ENCODE measurements at places on chromosomes 11 and 22. TPM values are rescaled to one million over a fixed set of nuclear protein-coding genes. Genes with fewer than 3 reads are reported as not detected.

- no peak for DNase-seq
Observed at GRCh38 chr11:44316659-44317240, 6.8 kb upstream of the ALX4 start.

DNA sequence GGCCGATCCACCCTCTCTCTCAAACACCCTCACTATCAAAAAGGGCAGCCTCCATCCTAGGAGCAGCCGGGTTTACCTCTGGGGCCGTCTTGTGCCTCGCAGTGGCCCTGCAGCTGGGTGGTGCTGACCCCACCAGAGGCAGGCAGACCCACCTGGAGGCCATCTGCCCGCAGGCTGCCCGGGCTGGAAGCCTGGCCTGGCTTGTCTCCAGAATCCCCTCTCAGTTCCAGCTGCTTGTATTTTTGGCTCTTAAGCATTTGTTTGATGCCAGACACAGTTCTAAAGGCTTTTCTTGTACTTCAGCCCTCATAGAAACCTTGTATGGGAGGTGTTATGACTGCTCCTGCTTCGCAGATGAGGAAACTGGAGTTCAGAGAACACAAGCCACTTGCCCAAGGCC is 4.2 kb upstream of the NFAM1 start:
- DNase-seq: no peak

The FOLH1 gene
- 10.6 TPM for total RNA-seq

The SYT12 gene
- total RNA-seq: not detected

DNA sequence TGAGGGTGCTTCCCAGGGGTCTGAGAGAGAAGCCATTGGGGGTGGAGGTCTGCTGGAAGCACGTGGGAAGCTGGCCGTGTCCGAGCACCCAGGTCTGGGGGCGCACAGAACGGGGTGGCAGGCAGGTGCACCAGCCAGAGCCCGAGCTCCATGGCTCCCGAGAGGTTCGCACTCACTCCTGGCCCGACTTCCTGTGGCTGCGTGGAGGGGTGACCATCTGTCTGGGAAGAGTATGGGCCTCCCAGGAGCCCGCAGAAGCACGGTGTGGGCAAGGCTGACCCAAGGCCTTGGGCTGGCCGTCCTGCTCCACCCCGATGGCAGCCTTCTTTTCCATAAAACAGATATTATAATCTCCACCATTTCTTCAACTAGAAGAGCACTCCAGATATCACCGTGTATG is 256.0 kb upstream of the B3GAT1 start:
- peak; percentile 7 for DNase-seq

DNA sequence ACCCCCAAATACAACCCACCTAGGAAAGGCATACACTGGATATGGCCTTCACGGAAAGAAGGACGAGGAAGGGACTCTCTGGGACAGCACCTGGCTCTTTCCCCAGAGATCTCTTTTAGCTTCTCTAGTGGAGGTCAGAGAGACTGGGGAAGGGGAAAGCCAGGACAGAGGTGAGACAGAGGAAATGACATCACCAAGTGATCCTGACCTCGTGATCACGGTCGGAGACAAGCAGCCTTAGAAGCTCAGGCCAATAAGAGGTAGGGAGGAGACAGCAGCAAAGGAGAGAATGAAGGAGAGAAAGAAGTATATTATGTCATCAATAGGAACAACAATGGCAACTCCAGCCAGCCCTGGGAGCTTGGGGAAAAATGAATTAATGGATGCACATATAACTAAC is 15.4 kb upstream of the TMPRSS13 start:
- peak; percentile 18 for DNase-seq

DNA sequence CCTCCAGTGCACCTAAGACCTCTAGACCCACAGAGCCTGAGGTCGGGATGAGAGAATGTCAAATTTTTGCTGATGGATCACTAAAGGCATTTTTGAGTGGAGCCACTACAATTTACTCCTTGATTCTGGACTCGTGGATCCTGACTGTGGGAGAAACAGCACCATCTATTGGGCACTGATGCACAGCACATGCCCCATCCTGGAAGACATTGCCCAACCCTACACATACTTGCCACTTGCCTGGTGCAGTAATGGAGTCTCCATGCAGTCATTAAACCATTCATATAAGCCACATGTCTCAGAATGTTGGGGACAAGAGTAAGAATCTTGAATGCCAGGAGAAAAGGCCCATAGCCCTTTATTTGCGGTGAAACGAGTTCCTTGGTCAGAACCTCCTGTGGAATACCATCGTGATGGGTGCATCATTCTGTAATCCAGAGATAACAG is 103.9 kb downstream of the GGTLC2 start:
- DNase-seq: peak; percentile 65

The RASL10A gene
- total RNA-seq: not detected

DNA sequence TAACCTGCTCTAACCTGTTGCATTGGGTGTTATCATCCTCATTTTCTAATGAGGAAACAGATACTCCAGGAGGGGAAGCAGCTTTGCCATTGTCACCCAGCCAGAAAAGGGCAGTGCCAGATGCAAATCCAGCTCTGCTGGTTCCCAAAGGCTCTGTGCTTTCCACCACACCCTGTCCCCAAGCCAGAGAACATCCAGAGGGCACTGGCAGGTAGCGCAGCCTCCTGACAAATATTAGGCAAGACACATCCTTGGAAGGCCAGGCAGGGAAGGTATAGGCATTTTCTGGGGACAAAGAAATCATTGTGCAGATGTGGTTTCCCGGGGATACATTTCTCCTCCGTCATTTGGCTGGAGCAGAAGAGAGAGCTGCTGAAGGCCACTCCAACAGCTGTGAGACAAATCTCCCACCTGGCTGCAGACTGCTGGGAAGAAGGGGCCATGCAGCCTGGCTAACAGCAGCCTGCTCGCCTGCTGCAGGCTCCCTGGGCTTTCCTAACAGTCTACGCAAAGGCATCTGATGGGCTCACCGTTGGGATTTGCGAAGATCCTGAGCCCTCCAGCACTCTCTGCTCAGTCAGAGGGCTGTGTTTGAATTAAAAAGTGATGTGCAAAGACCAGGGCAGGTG is 93.9 kb upstream of the PITPNB start:
- no peak for DNase-seq

DNA sequence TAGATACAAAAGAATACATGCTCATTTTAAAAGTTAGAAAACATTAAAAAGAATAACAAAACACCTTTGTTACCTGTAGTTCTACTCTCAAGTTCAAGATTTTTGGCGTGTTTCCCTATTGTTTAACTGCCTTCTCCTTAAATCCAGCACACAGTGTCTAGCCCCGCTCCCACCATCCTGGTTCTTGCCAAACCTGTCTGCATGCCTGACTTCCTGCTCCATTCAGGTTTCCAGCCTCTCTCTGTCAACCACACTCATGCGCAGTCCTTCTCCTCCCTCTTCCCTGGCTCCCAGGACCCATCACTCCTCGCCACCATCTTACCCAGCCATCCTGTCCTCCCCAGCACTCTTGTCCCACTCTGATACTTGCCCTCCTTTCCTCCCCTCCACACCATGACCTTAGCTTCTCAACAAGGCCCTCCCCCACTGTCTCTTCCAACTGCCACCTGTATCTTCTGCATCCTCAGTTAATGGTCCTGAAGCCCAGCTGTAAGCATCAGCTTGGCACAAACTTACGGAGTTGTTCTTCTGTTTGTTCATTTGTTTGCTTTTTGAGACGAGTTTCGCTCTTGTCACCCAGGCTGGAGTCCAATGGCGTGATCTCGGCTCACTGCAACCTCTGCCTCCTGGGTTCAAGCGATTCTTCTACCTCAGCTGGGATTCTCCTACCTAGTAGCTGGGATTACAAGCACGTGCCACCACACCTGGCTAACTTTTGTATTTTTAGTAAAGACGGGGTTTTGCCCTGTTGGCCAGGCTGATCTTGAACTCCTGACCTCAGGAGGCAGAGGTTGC is 7.5 kb upstream of the MYH9 start:
- DNase-seq: peak; percentile 46

The DBX1 gene
- total RNA-seq: not detected

DNA sequence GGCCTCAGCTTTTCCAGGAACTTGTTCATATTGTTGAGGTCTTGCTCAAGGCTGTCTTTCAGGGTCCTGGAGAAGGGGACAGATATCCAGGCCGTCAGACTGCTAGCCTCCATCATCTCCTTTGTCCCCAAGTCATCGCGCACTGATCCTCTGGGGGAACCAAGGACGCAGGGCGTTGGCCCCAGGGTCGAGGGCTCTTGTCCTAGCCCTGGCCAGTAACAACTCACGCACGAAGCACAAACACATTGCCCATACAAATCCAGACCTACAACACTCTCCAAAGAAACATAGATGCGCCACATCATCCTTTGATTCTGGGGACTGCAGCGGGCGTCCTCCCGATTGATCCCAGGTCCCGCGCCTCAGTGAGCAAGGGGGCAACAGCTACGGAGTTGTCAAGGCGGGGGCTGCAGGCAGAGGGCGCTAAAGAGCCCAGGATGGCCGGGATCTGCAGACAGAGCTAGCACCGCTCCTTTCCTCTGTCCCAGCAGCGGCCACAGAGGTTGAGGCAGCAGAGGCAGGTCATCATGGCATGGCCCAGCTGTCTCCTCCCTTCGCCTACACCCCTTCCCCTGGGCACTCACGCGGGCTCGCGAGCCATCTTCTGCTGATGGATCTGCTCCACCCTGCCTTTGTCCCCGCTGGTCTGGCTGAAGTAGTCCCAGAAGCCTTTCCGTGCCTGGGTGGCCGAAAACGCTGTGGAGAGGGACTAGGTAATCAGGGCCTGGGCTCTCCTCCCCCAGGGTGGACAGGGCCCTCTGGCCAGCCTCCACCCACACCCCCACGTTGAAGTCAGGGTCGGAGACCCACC is 472 bp downstream of the APOA5 start:
- DNase-seq: peak; percentile 90

GRCh38 chr22:28466399-28466798 is 213.2 kb downstream of the TTC28 start:
- no peak for DNase-seq

The HEPHL1 gene
- total RNA-seq: not detected

DNA sequence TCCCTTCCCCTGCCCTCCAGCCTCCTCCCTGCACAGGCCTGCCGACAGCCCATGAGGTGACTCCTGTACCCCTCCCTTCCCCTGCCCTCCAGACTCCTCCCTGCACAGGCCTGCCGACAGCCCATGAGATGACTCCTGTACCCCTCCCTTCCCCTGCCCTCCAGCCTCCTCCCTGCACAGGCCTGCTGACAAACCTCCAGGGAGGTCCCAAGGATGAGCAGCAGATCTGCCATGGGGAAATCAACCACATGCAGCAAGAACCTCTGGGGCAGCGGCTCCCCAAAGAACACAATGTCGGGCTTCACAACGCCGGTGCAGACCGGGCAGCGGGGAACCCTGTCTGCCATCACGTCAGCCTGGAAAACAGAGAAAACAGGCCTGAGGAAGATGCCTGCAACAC is 12.3 kb downstream of the SIRT3 start:
- no peak for DNase-seq

DNA sequence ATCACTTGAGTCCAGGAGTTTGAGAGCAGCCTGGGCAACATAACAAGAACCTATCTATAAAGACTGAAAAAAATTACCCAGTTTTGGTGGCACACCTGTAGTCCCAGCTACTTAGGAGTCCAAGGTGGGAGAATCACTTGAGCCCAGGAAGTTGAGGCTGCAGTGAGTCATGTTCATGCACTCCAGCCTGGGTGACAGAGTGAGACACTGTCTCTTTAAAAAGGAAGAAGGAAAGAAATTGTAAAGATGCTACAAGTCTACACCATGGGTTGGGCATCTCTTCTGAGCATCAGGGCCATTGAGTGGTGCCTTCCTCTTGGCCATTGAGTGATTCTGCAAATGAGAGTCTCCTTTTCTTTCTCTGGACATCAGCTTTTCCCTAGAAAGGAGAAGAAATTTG is 15.7 kb upstream of the MTMR3 start:
- no peak for DNase-seq

The MMP7 gene
- total RNA-seq: 1.3 TPM

The MIOX gene
- not detected for total RNA-seq

DNA sequence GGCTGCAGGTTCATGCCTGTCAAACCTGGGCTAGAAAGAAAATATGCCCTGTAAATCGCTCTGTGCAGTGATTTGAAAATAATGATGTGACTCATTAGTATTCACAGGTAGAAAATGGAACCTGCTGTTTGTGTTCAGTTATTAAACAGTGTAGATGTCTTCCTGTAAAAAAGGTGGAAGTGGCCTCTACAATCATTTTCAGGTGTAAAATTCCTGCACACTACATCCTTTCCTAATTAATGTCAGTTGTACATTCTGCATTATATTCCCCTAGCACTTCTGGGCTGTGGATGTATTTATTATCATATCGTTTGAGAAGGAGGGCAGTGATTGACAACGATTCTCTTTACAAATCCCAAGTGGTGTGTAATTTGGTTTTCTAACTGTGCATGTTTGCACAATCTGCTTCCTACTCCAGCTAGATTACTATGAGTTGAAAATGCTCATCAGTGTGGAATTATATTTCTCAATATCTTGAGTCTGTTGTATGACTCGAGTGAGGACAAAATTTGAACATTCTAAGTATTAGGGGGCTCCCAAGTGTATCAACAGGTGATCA is 454.0 kb upstream of the DDI1 start:
- DNase-seq: no peak

DNA sequence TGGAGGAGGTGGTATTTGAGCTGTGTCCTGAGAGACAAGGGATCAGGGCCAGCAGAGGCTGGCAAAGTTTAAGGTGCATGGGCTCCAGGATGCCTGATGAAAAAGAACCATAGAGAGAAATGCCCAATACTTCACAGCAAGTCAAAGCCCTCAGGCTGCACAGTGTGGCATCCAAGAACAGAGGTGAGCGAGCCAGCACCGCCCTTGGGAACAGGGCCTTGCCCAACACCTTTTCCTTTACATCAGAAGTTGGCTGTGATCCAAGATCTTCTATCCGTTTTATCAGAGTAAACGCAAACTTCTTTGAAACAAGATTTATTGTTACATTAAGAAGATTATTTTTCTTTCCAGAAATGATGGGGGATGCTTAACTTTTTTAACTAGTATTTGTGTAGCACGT is 1.4 kb downstream of the B3GNT6 start:
- DNase-seq: peak; percentile 67

DNA sequence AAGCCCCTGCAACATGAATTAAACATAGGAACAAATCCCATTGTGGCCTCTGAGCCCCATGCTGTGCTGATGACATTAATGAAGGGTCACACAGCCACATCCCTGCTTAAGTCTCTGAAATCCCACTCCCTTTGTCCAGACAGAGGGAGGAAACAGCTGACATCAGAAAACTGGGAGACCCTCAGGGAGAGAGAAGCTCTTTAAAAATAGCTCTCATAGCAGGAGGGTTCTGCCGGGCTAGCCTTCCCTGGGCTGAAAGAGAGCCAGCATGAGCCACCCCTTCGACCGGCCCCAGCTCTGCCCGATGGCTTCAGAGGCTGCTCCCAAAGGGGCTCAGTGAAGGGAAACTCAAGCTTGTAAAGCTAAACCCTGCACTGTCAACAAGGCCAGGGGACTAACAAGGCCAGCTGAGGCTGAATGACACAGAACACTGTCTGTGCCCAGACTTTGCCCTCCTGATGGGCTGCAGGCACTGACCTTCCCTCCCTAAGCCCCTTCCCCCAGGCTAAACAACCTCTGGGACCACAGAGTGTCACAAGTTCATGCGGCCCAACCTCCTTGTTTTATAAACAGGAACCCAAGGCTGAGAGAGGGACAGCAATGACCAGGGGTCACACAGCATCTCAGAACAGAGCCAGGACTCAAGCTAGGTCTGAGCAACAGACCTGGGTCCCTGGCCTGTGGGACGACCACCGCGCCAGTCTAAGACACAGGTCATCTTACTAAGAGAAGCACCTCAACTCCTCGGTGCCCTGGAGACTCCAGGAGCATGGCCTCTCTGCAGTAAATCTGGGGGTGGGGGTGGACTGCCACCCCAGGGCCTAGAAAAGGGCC is 163.8 kb downstream of the CHST1 start:
- DNase-seq: peak; percentile 67

The MEI1 gene
- total RNA-seq: 5.4 TPM

The TAF6L gene
- 35.0 TPM for total RNA-seq
